ENCODE measurements at places on chromosomes 5 and 9.

GRCh38 chr9:32596936-32597335 is 24.0 kb upstream of the NDUFB6 start:
- no peak for DNase-seq

DNA sequence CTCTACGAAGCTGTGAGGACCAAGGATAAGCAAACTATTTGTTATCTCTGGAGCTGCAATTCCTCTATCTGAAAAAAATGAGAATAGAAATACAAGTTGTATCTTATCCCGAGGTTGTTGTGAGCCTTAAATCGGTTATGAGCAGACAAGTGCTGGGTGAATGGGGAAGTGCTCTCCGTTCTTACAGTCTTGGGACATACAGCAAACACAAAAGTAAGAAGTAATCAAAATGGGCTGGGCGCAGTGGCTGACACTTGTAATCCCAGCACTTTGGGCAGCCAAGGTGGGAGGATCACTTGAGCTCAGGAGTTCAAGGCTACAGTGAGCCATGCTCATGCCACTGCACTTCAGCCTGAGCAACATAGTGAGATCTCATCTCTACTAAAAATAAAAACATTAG is 31.7 kb downstream of the ITK start:
- DNase-seq: no peak

DNA sequence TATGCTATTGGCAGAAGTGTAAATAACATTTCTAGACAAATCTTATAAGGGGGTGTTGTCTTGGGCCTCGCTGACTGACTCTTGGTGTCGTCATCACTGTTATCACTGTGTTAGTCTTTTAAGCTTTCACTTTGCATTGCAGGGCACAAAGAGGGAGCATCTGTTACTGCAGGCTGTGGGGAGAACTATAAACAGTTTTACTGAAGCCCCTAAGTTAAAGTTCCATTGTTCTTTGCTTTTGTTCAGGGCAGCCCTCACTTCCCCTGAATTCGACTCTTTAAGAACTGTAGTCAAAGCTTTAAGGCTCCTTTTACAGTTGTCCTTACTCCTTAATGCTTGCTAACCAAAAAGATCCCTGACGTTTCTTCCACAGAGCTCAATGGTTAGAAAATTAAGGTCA is 605.0 kb downstream of the RAB3C start:
- DNase-seq: no peak

DNA sequence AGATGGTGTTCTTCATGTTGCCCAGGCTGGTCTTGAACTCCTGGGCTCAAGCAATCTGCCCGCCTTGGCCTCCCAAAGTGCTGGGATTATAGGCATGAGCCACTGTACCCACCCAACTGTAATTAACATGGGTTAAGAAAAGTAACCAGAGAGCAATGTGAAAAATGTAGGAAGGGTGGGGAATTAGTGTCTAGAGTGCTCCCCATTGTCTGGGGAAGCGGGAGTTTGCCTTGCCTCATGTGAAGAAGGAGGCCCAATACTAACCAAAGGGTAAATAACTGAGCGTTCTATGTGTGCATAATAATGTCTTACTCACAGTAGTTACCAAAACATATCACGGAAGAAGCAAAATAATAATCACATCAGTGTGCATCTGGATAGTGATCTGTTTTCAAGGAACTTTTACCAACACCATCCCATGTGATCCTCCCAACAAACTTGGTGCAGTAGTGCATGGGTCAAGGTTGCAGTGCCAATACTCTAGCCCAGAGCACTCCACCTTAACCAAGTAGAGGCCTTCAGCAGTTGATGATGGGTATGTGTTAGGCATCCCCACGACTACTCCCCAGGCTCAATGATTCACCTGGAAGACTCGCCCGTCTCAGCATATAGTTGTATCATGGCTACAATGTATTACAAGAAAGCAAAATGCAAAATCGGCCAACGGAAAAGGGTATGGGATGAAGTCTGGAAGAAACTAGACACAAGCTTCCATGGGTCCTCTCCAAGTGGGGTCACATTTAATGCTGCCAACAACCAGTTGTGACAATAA is 26.2 kb downstream of the GNAQ start:
- DNase-seq: no peak

DNA sequence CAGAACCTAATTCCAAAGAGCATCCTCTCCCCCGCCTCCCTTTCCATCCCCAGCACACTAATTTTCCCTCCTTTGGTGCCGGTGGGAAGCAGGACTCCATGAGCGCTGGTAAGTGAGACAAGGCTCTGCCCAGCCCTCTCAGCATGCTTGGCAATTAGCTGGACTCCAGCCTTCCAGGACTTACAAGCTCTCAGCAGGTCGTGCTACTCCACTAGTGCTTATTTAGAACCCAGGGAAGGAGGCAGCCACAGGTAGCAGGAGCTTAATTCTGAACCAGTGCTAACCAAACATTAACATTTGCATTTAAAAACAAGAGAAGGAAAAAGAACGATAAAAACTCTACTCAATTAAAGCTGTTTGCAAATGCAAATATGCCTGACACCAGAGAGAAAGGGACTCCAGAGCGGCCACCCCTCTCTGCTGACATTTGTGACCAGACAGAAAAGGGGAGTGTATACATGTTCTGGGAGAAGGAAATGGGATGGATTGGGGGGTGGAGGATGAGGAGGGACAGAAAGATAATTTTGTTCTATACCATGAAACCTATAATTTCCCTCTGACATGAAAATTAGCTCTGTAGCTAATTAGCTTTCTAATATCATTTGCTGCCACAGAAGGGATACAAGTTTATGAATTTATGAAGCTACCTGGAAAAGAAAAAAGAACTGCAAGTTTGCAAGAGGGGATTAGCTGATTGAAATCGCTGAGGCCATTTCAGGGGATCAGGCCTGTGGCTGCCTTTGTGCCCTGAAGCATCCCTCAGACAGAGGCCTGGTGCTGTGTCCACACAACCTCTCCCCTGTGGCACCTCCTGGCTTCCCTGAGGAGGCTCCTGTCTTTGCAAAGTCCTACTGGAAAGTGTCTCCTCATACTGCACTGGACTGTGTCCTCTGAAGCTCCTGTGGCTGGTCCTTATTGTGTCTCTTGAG is 266.3 kb downstream of the SEC61B start:
- DNase-seq: no peak

- DNase-seq: no peak
Measured at GRCh38 chr5:28788954-28789353, 1750.6 kb upstream of the CDH9 start.
